ENCODE measurements at places on chromosomes 1 and 21.

DNA sequence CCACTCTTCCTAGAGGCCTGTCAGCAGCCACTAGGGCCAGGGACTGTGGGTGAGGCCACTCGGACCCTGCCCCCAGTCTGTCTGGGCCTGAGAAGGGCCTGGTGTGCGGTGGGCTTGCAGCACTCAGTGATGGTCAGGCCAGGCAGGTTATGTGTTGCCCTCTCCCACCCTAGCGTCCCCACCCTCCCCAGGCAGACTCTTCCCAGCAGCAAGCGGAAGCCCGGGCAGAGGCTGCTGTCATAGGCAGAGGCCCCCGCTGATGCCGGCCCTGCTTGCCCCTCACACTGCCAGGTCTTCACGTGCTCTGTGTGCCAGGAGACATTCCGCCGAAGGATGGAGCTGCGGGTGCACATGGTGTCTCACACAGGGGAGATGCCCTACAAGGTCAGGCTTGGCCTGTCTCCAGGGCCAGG, 6.6 kb downstream of the ZBTB48 start:
- no peak for DNase-seq

DNA sequence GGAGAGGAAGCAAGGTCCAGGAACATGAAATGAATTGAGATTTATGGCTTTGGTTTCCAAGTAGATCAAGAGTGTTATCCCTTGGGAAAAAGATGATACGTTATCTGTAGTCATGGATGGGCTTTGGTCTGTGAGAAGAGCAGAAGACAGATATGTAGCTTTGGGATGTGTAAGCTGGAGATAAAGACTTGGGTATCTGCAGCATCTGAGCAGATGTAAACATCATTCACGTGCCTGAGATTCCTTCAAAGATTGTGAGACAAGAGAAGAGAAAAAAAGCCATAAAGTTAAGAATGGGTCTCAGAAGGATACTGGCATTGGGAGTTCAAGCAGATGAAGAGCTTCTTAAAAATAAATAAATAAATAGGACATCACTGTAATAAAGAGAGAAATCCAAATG, 217.8 kb downstream of the PTPRC start:
- DNase-seq: no peak

DNA sequence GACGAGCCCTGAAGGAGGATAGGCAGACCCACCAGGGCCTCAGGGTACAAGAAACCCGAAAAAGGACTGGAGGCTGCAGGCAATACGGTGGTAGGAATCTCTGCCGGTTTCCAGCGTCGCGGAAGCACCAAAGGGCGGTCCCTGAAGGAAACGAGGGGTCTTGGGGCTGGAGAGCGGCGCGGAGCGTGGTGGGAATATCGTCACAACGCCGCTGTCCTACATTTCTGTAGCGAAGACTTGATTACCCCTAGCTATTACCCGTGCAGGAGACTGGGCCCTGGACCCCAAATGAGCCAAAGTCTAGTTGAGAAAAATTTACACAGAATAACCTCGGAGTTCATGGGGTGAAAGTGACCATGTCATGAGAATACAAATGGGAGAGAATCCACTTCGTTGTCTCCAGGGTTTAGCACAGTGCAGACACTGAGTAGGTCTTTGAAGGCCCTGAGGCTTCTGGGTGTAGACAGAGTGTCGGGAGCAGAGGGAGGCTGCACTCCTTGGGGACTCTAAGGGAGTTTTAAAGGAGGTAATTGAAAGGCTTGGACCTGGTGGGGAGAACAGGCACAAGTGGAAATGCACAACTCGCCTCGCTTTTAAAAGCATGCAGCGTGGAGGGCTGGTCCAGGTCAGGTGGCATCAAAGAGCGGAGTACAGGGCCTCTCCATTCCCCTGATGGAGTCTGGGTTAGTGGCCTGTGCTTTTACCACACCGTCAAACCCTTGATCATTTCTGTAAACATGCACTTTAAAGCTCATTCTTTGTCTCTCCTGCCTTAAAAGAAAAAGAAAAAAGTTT, 1.5 kb downstream of the ATP1A1 start:
- DNase-seq: no peak

- peak; percentile 39 for DNase-seq
Observed at GRCh38 chr1:20440785-20441200, 45.2 kb downstream of the CAMK2N1 start.

GRCh38 chr1:26686795-26687194, 9.0 kb upstream of the ARID1A start:
- DNase-seq: no peak

- no peak for DNase-seq
Observed at GRCh38 chr21:40809673-40810197, 37.2 kb downstream of the DSCAM start.
